Fibroblast of the aortic adventitia (primary cell): ENCODE measurements at places on chromosomes 4 and X. TPM values are rescaled to one million over a fixed set of nuclear protein-coding genes. Genes with fewer than 3 reads are reported as not detected.
A peak's percentile ranks its signal among the peaks of the same experiment; 100 is the strongest.

Gene YTHDC1
- 39.3 and 166 TPM in 2 replicates for total RNA-seq

- no peak for DNase-seq
Measured at GRCh38 chr4:116702949-116703348, 382.4 kb downstream of the TRAM1L1 start.

DNA sequence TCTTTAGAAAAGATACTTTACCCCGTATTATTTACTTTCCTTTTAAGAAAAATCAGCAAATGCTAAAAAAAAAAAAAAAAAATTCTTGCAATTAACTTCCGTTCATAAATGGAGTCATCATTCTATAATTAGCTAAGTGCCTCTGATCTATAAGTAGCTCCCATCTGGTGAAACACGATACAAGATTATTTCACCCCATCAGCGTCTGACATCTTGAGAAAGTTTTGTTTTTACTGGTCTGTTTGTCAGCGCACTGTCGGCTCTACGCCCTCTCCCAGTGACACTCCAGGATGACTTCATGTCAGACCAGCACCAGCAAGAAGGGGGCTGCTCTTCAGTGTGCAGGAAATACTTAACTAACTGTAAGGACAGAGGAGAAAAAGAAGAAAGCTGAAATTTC is 108.3 kb downstream of the AFAP1 start:
- DNase-seq: peak; percentile 65

DNA sequence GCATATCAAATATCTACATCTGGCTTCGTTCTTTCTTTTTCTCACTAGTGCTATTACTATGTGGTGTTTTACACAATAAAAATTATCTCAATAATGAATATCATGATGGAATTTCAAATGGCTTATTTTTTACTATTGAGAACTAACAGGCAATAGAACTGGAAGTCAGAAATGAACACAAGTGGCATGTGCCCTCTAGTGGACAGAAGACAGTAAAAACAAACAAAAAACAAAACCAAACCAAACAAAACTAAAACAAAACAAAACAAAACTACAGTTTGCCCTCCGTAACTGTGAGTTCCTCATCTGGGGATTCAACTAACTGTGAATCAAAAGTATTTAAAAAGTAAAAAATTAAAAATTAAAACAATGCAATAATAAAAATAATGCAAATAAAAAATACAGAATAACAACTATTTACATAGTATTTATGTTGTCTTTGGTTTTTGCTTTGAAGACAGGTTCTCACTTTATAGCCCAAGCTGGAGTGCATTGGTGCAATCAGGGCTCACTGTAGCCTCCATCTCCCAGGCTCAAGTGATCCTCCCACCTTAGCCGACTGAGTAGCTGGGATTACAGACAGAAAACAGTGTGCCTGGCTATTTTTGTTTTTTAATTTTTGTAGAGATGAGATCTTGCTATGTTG is 195.6 kb upstream of the TACR3 start:
- peak; percentile 33 for DNase-seq

Gene F8A3
- 0.72 and 0.82 TPM in 2 replicates for total RNA-seq

Gene DMRTC1B
- total RNA-seq: not detected in 2 replicates
